ENCODE measurements at places on chromosomes 4 and X.

DNA sequence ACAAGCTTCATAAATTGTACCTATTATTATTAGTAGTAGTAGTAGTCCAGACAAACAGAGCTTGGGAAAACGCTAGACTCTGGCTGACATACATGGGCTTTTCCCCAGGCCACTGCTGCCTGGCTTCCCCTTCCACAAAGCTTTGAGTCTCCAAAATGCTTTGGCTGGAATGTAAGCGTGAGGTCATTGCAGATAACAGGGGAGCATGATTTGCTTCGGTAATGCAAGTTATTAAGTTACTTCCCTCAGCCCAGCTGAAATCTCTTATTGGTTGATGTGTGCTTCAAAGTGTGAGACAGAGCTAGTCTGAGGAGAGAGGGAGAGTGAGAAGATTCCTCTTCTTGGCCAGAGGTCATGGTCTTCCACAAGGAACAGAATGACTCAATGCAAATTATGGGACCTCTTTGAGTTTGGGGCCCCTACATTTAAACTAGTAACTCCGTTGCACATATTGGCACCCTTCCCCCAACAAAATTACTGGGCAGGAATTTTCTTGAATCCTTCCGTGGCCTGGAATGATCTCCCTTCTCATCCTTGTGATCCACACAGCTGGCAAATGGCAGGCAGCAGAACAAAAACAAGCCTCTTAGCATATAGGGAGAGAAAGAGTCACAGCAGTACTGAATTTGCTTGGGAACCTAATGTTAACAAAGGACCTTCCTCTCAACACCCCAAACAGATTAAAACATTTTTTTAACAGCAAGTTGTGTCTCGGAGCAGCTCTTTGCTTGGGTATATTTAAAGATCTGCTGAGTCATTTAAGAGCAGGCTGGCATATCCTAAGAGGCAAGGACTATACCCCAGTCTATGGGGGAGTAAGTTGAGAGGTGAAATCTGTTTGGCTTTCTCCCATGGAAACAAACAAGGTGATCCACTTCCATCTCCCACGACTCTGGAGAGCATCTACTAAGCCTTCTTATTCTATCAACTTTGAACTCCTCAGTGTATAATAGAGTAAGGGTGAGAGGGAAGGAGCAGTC, 19.9 kb downstream of the AR start:
- DNase-seq, result no peak

DNA sequence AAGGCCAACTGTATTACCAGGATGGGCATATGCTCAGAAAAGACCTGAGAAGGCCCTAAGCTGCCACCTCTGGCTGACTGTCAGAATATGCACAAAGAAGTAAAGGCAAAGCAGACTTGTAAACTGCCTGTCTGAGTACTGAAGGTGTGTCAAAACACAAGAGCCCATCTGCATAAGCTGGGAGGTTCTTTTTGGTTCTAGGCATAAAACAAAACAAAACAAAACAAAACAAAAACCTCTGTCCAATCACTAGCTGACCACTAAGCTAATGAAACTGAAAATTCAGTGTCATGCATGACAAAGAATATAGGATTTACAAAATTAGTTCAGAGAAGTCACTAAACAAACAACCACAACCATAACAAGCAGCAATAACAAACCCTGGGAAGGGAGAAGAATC, 20.6 kb downstream of the SH3D19 start:
- DNase-seq, result no peak

GRCh38 chr4:17578482-17578891, 1.5 kb downstream of the LAP3 start:
- no peak for DNase-seq

- no peak for DNase-seq
Observed at GRCh38 chr4:134328741-134329140, 127.2 kb upstream of the PABPC4L start.

- no peak for DNase-seq
Observed at GRCh38 chr4:125388613-125389012, 73.9 kb downstream of the FAT4 start.

- DNase-seq, result no peak
Observed at GRCh38 chrX:152997337-152997736, 3.4 kb upstream of the PNMA5 start.

DNA sequence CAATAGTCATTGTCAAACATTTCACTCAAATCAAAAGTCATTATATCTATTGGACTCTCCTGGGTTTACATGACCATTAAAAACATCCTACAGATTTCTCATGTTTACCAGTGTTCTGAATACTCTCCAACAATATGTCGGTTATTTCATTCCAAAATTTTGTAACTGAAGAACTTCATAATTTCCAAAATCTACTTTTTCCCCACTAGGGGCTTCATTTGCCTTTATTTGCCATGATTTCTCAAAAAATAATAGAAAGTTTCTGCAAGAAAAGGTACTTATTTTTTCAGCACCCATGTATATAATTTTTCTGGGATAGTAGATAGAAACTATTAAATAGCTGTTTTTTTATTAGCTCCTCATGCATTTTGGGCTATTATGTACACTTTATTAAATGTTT, 49.0 kb downstream of the PRDM5 start:
- DNase-seq, result no peak

GRCh38 chr4:185124006-185124405, 19.1 kb upstream of the SLC25A4 start:
- no peak for DNase-seq

- no peak for DNase-seq
Observed at GRCh38 chr4:141347684-141348083, 127.0 kb downstream of the ZNF330 start.

GRCh38 chr4:97300561-97300960, 842.7 kb downstream of the STPG2 start:
- no peak for DNase-seq
